ENCODE measurements at places on chromosomes 16 and 17.

- no peak for DNase-seq
These were observed 3.3 kb downstream of the PMP22 start for GRCh38 chr17:15261802-15262290.

GRCh38 chr16:85935974-85936760 lies 37.2 kb downstream of the IRF8 start:
- DNase-seq = no peak

DNA sequence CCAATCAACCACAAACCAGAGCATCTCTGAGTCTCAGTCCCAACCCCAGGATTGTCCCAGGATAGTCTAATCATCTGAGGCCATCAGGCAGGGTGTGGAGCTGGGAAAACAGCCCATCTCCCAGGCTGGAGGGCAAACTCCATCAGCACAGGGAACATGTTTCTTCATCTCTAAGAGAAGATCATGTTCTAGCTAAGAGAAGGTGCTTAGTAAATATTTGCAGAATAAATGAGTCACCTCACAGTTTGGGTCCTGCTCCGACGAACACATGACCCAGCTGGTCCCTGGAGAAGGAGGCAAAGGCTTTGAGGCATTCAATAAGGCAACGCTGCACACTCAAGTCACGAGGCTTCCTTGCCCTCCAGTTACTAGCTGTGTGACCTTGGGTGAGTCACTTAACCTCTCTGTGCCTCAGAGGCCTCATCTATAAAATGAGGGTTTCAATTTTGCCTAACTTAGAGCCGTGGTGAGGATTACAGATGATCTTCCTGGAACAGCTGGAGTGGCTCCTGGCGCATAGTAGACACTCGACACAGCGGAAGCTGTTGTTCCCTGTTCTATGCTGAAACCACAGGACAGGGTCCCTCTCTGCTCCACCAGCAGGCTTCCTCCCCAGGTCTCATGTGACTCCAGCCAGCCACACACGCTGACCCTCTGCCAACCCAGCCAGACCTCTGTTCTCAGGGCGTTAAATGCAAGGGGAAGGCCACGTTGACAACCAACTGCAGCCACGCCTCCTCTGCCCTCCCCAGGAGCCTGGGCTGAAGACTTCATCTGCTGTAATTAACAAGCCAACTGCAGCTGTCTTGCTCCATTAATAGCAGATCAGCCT lies 10.3 kb upstream of the RPL38 start:
- DNase-seq = peak; percentile 81

GRCh38 chr16:68411086-68411485 lies 37.2 kb downstream of the SMPD3 start:
- DNase-seq = no peak

- no peak for DNase-seq
These were observed 105.1 kb upstream of the SDK2 start for GRCh38 chr17:73749337-73749823.

DNA sequence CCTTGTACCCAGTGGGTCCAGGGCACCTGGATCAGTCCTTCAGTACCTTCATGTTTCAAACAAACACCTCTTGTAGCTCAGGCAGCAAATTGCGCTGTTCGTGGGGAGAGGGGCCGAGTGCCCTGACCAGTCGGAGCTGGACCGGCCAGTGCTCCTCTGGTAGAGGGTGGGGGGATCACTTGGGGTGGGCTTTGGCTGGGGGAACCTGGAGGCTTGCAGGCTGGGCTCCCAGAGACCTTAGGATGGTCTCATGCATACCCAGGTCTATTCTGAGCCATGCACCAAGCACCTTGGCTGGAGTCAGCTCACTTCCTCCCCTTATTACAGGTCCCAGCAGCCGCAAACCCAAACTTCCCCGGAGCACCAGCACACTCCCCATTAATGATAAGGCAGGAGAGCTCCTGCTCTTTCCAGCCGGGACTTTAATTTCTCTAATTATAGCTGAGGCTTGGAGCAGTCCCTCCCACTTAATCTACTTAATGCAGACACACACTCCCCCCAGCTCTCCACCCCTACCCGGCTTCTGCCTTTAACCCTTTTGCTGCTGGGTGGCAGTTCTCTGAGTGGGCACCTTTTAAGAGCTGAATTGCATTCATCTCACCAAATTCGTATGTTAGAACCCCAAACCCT lies 26.3 kb upstream of the MGAT5B start:
- no peak for DNase-seq

- no peak for DNase-seq
These were observed 122.8 kb downstream of the BANP start for GRCh38 chr16:88074041-88074440.

DNA sequence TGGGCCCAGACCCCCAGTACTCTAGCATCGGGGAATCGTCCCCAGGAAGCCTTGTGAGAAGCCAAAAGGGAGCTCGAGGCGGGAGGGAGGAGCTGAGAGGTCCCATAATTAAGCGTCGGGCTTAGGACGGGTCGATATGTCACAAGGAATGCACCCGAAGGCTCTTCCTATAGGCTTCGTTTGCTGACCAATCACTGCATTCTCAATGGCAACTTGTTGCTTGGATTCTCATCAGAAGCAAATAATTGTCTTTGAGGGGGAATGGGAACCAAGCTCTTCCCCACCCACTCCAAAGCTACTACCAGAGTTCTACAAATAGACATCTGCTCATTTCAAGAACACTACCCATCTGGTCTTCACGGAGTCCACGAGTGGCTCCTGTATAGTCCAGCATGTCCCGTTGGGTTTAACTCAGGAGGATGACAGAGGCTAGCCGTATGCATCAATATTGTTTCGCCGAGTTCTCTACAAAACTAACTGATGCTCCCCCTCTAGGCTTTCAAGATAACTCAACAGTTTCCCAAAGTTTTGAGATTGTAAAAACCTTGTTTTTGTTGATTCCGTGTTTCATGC lies 628 bp upstream of the BLMH start:
- DNase-seq = peak; percentile 33

GRCh38 chr17:66711401-66711800 lies 123.5 kb upstream of the CACNG5 start:
- DNase-seq = no peak

GRCh38 chr17:38940404-38940803 lies 15.0 kb downstream of the LASP1NB start:
- no peak for DNase-seq

- no peak for DNase-seq
These were observed 36.0 kb upstream of the ADAMTS18 start for GRCh38 chr16:77470851-77471250.

GRCh38 chr17:6554871-6555330 lies 1.5 kb downstream of the PITPNM3 start:
- DNase-seq = no peak

- DNase-seq = no peak
These were observed 17.6 kb upstream of the ABR start for GRCh38 chr17:1197379-1197778.

GRCh38 chr16:12547608-12547922 lies 256.1 kb downstream of the CPPED1 start:
- no peak for DNase-seq

DNA sequence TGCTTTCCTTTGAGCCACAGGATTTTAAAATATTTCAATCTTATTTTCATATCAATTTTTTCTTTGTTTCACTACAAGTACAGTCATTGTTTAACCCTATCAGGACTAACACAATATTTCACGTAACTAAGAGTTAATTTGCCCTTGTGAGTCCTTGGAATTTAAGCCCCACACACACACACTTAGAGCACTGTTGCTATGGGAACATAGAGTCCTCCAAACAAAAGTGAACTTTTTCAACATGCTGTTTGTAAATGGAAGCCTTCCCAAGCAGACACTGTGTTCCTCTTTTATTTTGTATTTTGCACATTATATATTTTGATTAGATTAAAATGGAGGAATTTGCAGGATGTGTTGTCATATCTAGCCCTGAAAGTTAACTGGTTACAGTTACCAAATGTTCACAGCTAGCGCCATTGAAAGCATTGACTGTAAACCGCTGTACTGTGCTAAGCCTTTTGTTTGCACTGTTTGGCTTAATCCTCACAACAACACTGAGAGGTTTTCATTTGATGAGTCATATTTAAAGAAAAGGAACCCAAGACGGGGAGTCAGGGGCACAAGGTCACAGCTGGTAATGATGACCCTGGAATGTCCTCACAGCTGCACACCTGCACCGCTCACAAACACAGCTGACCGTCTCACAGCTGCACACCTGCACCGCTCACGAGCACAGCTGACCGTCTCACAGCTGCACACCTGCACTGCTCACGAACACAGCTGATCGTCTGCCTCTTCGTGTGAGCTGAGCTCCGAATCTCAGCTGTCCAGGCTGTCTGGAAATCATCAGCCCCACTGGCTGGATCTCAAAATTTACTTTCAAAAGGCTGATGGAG lies 6.3 kb downstream of the HSBP1 start:
- DNase-seq = peak; percentile 70

DNA sequence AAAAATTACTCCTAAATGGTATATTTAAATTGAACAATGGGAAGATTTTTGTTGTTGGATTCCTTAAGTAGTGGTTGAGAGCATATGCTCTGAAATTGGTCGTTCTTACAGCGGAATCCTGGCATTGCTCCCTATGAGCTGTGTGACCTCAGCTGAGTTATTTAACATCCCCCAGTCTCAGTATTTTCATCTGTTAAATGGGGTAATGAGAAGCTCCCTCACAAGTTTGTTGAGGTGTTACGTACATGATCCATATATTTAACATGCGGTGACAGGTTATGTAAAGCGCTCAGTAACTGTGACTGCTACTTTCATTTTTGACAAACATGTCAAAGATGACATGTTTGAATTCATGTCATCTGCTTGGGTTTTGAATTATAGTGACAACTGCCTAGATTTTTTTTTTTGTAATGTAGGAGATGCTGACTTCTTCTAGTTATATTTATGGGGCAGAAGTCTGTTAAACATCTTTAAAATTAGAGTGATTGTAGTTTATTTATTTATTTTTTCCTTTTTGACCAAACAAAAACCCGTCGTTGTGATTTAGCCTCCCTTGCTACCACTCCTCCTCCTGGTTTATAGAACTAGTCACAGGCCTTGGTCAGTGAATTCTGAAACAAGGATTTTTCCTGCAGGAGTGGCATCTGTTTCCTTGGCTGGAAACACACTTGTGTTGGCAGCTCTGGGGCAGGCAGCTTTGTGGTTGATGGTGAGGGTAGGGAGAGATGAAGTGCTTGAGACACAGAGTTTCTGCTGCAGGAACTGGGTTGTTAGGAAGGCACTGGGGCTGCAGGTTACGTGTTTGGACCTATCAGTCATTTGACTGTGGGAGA lies 268.8 kb downstream of the SNX29 start:
- no peak for DNase-seq

DNA sequence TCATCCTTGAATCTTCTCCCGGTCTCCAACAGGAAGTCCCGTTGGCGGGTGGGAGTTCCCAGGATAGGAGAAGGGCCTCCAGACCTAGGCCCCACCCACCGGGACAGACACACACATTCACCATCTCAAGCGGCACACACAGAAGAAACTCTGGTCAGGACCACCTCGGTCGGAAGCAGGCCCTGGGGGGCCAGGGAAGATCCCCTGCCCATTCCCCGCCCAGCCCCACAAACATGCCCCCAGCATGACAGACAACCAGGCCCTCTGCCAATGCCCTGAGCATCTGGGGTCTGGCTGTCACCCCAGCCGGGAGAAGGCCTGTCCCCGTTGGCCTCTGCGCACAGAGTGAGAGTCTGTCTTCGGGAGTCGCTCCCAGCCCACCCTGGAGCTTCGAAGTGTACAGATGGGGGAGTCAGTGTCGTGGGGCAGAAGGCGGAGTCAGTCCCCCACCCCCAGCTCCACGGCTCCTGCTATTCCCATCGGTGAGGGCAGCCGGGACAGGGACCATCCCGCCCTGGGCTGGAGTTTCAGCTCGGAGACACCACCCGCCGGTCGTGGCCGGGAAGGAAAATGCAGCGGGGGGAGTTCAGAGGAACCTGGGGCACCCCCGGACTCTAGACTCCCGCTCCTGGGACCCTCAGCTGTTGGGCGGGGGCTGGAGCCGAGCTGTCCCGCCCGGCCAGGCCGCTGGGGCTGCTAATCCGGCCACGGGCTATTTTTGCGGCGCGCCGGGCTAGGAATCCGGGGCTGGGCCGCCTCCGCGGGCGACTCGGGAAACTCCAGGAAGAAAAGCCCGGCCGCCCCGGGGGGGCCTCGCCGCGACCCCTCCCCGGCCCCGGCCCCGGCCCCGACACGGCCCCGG lies 660 bp downstream of the RHBDF1 start:
- DNase-seq = peak; percentile 88

DNA sequence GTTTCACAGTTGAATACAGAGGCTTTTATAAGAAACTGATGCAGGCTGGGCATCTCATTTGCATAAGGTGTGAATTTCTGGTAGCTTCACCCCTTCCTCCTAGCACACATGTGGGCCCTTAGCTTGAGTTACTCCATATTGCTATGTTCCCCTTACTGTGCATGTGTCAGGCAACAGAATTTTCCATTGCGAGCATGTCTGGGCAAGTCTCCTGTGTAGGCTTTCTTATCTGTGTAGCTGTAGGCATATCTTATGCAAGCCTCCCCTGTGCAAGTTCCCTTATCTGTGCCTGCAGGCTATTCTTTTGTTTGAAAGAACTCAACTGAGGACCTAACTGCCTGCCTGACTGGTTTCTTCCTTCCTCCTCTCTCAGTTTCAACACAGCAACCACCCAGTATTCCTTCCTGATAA lies 597.4 kb upstream of the CDH5 start:
- no peak for DNase-seq

DNA sequence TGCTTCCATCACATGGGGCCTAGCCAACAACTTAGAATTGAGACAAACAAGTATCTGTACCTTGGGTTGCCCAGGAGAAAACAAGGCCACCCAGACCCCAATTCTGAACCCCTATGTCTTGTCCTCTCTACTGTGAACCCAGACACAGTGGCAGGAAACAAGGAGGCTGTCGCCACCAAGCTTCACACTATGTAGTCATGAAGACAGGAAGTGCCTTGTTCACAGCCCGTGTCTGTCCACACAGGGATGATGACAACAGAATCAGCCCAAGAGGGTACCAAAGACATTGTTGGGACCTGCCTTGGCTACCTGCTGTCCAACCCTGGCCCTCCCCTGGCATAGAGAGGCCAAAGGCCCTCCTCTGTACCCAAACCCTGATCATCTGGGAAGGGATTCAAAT lies 84.8 kb downstream of the CDYL2 start:
- no peak for DNase-seq

- DNase-seq = no peak
These were observed 93.6 kb downstream of the CYLD start for GRCh38 chr16:50835358-50836060.

- DNase-seq = no peak
These were observed 617 bp downstream of the COASY start for GRCh38 chr17:42562388-42563142.

DNA sequence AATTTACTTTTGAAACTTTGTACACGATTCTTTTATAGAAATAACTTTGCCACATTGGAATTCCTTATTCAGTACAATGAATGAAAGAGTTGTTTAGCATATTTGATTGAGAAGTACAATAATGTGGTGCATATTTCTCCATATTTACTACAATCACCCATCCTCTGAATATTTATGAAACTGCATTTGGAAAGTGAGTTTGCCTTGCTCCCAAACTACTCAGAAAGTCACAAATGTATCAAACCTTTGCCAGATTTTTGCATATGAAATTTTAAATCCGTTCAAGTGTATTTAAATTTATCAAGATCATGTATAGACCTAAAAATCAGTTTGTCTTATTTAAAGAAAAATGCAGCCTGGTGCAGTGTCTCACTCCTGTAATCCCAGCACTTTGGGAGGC lies 148.7 kb downstream of the CDH11 start:
- no peak for DNase-seq
